ENCODE measurements at places on chromosomes 6 and 20.

- no peak for DNase-seq
Observed at GRCh38 chr6:156559162-156559690, 218.0 kb upstream of the ARID1B start.

GRCh38 chr6:42197555-42198362 lies 3.0 kb upstream of the GUCA1B start:
- no peak for DNase-seq

- no peak for DNase-seq
Observed at GRCh38 chr6:4781967-4782575, 5.9 kb downstream of the CDYL start.

DNA sequence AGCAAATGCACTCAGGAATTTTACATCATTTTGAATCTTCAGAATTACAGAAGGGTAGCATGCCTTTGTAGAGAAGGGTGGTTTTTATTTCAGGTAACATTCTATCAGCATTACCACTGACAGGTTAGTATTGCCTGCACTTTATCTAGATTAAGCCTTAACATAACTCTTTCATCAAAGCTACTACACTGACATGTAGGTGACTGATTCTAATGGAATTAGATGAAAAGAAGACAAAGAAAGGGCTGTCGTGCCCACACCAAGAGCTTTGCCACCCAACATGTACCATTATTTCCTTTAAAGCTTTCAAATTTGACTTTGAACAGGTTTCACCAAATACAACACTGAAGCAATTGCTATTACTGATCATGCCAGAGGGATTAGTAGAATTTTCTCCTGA lies 551.9 kb downstream of the EYS start:
- DNase-seq = no peak

- DNase-seq = no peak
Observed at GRCh38 chr20:43985608-43986316, 71.1 kb downstream of the TOX2 start.

DNA sequence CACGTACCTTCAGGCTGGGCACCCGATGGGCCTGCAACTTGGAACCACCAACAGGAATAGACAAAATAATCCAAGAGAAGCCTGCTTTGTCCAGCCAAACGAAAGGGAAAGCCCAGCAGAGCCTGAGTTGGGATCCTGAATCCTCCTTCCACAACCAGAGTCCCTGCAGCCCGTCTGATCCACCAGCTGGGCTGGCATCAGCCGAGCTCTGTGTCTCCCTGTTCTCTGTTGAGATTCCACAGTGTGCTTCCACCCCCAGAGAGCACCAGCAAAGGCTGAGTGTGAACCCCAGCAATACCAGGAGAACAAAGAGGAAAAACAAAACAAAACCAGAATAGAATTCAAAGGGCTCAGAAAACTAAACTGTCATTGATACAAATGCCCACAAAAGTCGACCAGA lies 104.2 kb upstream of the PRND start:
- DNase-seq = no peak

DNA sequence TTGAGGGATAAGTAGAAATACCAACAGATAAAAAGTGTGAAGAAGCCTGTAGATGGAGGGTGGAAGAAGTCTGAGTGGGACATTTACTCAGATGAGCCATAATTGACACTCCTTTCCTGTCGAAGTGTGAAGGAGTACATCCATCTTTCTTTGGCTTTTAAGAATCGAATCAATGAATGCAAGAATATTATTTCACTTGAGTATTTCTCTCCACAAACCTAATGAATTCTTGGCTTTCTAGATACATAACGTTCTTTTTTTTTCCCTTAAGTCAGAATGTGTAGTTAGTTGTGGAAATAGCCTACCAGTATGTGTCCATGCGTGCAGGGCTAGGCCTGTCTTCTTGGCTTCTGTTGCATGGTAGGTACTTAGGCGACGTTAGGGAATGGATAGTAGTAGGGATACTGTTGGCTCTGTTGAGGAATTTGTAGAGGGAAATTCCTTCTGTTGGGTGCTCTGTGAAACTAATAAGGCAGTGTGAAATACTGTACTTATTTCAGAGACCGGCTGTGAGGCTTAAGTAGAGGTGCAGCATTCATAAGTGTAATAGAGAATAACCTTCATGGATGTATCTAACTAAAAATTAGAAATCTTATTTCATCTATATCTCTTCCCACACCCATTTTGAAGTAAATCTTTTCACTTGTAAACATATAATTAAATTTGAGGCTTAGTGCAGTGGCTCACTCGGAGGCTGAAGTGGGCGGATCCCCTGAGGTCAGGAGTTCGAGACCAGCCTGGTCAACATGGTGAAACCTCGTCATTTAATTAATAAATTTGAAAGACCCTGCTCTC lies 1.5 kb downstream of the RPS18 start:
- DNase-seq = no peak

DNA sequence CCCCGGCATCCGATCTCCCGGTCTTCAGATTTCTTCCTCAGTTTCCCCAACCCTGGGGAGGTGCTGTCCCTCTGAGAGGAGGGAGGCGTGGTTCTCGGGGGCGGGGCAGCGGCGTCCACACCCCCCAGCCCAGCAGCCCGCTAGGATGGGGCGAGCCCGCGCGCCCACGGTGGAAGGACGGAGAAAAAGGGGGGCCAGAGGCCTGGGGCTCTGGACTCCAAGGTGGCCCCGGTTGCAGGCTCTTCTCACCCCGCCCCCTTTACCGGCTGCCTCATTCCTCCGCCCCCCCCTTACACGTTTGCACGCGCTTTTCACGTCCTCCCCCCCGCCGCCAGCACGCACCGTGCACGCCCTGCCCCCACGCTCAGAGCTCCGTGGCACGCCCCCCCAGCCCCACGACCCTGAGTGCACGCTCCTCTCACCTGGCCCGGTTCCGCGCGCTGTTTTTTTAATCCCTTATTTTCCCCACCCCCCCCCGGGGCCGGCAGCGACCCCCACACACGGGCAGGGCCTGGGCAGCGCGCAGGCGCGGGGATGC lies 402 bp downstream of the ZBTB12 start:
- DNase-seq = peak; percentile 40

GRCh38 chr20:1880529-1881239 lies 14.5 kb upstream of the SIRPA start:
- no peak for DNase-seq

DNA sequence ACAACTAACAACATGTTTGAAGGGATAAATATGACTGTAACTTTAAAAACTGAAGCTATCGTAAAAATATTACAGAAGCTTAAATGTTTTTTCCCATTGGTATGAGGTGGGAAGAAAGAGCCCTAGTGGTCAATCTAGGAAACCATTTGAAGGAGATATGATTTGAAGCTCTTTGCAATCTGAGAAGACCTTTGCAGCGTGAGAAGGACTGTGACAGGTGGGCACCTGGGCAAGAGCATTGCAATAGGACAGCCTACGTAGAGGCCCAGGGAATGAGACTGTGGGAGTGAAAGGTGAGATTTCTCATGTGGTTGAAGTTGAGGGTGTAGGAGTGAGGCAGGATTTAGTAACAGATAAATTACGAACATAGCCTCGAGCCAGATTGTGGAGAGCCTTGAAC lies 108.0 kb upstream of the PDE7B start:
- no peak for DNase-seq
